ENCODE measurements at places on chromosomes 12 and 14. TPM values are rescaled to one million over a fixed set of nuclear protein-coding genes. Genes with fewer than 3 reads are reported as not detected.

Gene ALDH6A1
- total RNA-seq = 14.9 TPM

Gene CELA1
- not detected for total RNA-seq

DNA sequence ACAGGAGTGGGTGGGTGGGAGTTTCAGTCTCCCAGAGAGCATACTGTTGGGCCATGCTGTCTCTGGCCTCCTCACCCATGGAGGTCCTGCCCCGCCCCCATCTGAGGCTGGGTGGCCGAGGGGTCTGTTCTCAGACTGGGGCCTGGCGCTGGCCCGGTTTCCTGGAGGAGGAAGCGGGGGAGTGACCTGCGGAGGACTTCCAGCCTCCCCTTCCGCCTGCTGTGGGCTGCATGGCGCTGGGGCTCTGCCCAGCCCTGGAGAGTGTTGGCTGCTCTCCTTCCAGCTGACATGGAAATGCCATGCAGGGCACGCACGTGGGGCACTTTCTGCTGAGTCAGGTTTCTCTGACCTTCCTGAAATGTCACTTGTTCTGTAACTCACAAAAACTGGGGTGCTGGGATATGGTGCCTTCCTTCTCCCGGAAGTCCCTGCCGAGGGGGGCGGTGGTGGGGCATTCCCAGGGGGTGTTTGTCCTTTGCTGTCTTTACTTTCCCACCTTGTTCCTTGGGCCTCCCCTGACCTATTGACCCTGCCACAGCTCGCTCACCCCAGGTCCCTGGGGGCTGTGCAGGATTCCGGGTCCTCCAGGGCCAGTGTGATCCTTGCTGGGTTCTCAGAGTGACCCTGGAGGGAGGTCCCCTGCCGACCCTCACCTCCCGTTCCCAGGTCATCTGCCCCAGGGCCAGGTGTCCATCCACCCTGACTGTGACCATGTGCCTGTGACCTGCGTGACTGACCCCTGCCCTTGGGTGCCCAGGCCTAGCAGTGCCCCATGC is 23.6 kb downstream of the PACS2 start:
- DNase-seq = peak; percentile 69

DNA sequence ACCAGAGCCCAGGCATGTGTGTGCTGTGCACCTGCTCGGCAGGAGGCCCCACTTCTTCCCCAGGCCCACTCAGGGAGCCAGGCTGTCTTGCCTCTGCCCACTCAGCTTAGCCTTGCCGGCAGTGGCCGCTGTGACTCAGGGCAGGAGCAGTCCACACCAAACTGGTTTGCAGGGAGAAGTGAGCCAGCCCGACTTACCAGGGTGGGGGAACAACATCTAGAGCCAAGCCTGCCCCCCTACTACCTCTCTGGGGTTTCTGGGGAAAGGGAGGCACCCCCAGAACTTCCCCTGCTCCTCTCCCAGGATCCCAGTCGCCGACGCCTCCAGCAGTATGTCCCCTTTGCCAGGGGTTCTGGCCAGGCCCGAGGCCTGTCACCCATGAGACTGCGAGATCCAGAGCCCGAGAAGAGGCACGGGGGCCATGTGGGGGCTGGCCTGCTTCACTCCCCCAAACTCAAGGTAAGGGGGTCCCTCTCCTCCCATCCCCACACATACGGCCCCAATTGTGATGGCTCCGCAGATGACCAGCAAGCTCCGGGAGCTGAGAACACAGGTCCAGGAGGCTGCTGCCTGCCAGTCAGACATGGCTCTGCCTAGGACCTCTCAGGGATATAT is 3.0 kb downstream of the PLEKHG6 start:
- DNase-seq = no peak

DNA sequence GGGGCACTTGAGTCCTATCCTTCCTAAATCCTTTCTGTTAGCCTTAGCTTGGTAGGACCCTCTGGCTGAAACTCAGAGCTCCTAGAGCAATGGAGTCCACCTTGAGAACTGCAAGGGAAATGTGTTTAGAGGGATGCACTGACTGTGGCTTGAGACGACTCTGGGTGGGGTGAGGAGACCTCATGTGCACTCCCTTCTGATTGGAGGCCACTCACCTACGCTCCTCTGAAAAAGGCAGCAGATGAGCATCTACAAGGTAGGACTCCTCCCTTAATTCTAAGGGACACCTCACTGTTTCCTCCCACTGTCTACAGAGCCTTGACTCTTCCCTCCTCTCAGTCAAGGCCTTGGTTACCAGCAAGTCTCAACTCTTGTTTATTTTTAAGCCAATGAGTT is 1.0 kb downstream of the MAP3K12 start:
- no peak for DNase-seq

GRCh38 chr14:33460164-33460563 is 490.7 kb downstream of the EGLN3 start:
- no peak for DNase-seq

DNA sequence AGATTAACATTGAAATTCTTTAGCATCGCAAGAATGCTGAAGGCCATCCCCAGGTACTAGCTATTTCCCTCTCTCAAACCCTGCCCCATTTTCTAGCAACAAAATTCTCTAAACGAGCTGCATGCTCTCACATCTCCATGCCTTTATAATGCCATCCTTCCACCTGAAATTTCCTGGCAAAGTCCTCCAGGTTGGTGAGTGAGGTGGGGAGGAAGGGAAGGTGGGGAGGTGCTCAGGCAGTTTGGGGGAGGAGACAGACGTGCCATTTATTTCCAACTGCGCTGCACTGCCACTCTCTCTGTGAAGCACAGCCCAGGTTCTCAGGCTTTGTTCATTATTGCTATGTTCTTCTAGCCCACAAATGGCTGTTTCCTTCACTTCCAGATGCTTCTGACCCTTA is 208.4 kb downstream of the PAWR start:
- no peak for DNase-seq

- peak; percentile 48 for DNase-seq
These were observed 26.8 kb upstream of the BMAL2 start for GRCh38 chr12:27305673-27306456.

DNA sequence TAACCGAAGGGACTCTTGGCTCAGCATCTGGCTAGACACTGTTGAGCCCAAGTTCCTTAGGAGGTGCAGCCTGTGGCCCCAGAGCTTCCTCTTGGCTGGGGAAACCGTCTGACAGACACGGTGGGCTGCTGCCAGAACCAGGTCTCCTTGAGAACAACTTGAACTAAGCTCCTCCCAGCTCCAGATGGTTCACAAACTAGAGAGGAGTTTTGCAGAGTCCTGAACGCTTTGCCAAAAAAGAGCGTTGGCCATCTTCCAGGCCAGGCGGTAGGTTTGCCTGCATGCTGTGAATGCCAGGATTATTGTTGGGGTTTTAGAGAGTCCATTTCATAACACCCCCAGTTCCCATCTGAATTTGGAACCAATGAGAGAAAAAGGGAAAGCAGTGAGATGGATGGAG is 399.8 kb downstream of the RGS6 start:
- no peak for DNase-seq

DNA sequence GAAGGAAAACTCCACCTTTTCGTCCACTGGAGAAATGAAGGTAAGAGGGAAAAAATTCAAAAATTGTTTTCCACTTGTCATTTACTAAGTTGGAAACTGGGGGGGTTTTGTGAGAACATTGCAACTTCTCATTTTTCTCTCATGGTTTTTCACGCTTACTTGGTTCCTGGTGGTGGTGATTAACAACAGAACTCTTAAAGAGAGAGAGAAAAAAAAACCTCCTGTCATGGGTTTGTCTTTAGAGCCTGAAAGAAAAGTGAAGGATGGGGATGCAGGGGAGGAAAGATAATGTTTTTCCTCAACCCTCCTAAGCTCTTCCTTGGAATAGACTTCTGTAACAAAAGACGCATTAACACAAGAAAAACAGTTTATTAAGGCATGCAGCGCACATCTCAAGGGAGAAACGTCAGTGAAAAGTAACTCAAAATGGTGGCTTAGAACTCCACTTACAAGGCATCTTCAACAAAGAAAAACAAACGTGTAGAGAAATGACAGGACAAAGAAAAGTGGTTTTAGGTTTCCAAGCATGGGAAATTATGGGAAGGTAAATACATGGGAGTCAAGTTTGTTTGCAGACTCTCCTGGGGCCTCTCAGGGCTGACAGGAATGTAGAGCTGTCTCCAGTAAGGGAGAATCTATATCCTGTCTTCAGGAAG is 81.9 kb upstream of the ATF7IP start:
- no peak for DNase-seq

DNA sequence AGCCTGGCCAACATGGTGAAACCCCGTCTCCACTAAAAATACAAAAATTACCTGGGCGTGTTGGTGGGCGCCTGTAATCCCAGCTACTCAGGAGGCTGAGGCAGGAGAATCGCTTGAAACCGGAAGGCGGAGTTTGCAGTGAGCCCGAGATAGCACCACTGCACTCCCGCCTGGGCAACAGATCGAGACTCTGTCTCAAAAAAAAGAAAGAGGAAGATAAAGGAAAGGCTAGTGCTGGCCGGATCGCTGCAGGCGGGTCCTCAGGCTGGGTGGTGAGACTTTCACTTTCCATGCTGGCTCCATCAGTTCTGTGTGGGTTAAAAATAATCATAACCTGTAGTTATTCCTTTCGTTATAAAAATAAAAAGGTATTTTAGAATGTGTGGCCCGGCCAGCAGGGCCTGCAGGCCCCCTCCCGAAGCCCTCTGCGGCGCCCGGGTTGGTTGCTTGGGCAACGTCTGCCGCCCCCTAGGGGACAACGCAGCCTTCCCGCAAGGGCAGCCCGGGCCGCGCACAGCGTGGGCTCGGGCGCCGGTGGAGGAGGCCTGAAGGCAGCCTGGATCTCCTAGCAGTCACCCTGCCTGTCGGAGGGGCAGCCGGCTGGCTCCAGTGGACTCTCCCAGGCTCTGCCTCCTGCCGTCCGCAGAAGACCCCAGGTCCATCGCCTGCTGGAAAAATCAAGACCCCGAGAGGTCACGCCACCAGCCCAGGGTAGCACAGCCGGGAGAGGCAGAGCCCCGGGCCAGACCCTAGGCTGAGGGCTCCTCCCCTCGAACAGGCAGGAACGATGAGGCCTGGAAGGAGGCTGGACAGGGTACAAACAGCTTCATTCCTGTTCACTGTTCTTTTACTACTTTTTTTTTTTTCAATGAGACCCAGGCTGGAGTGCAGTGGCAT is 5.0 kb upstream of the SLC25A47 start:
- no peak for DNase-seq

GRCh38 chr14:92135269-92135668 is 13.5 kb downstream of the CPSF2 start:
- DNase-seq = peak; percentile 13

DNA sequence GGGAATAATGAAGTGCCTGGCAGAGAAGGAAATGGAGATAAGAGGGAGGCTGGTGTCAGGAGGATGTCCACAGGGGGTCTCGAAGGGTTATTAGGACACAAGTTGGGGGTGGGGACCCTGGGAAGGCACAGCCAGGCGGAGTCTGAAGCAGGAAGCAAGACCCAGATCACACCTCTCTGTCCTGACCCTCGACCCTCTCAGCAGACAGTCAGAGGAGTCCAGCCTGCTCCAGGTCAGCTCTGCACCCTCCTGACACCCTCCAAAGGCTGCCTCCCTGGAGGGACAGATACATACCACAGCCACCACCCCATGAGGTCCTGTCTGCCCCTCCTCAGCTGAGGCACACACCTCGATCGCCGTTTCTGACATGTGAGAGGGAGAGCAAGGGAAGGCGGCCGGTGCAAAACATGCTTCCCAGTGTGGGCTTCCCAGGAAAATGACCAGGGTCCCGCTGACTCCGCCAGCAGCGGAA is 9.0 kb downstream of the BCL11B start:
- DNase-seq = no peak

GRCh38 chr12:68610370-68611093 is at the start of gene RAP1B:
Gene RAP1B, plus strand, starts transcription at chr12:68610899. Its CDS starts 37,826 bp downstream, at chr12:68648725.
- peak; percentile 93 for DNase-seq

DNA sequence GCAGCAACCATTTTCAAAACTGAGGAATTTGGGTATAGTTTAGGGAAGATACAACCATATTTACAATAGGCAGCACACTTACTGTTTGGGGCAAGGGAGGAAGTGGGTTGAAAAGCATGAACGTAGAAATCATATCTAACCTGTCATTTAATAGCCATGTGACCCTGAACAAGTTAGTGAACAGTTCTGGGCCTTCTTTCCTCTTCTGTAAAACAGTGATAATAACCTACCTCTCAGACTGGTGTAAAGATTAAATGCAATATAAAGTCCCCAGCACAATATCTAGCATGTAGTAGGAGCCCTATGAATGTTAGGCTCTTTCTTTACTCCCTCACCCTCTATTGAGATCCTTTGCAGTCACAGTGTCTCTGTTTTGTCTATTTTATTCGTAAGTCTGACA is 33.5 kb downstream of the A2ML1 start:
- no peak for DNase-seq

GRCh38 chr12:92208613-92209121 is 63.0 kb upstream of the BTG1 start:
- peak; percentile 82 for DNase-seq

- no peak for DNase-seq
These were observed 313.3 kb downstream of the TMEM121 start for GRCh38 chr14:105839425-105840265.

DNA sequence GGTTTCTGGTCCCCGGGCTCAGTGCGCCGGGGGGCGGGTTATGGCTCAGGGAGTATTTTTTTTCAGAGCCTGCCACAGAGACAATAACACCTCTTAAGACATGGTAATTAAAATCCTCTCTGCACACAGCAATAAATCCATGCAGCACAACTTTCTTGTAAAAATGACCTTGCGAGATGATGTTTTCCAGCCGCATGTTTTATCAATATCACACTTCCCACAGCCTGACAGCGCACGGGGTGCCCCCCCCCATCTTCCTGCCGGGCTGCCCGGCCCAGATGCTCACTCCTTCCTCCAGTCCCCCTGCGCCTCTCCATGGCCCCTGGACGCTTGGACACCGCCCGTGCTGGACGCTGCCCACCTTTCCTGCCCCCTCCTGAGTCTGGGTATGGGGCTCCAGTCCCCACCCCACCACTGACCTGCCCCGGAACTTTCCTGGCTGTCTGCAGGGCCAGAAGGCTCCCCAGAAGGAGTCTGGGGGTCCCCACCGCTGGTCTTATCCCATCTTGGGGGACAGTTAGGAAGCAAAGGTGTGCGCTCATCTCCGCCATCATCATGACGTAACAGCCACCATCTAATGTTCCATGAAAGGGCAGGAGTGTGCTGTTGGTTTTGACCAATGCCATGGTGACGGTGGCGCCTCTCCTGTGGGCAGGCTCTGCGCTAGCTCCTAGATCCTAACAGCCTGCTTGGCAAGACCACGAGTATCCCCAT is 182.9 kb downstream of the KIF26A start:
- no peak for DNase-seq

DNA sequence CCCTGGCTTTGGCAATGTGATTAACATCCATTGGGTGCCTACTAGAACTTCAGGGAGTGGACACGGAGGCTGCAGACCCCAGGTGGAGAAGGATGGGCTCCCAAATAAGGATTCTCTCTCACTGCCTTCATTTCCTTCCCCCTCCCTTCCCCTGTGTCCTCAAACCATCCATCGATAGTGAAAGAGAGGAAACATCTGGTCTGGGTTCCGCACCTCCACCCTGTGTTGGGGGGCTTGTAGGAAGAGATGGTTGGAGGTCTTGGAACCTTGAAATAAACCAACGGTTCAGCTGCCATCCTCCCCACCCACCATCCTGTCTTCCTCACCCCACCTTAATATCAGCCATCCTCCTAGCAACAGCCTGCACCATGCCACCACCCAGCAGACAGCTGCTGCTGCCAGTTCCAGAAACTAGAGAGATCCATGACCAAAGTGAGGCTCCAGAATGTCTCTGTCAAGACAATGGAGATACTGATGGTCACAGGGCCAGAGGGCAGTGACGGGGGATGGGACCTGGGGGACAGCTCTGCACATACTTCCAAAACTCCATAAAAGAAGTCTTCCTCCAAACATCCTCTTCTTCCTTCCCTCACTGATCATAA is 153.1 kb upstream of the CCND2 start:
- DNase-seq = peak; percentile 64

GRCh38 chr12:96197503-96198272 is 3.5 kb downstream of the ELK3 start:
- peak; percentile 53 for DNase-seq
